ENCODE measurements at places on chromosomes 11 and 22.

GRCh38 chr11:124586238-124586860, 16.6 kb downstream of the OR8A1 start:
- peak; percentile 84 for DNase-seq

- DNase-seq, result no peak
These were observed 9.4 kb downstream of the KLHL22 start for GRCh38 chr22:20486229-20486628.

GRCh38 chr22:26956371-26956770, 299.0 kb downstream of the MIAT start:
- no peak for DNase-seq

- DNase-seq, result peak; percentile 26
These were observed 17.5 kb upstream of the TMPRSS4 start for GRCh38 chr11:118059246-118059940.

DNA sequence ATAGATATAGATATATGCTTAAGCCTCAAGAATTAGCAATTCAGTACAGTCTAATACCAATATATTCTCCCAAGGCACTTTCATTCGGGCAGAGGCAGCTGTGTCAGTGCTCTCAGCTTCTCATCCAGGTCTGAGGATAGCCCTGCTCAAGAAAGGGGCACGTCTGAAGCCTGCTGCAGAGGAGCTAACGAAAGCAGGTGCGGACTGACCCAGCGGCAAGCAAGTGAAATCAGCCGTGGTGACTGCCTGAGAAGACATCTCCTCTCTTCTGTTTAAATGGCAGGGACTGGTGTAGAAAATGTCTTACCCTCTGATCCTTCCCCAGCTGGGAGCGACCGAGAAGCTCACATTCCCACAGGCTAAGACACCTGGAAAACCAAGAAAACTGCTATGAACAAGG, 468.6 kb downstream of the BRD1 start:
- DNase-seq, result no peak

DNA sequence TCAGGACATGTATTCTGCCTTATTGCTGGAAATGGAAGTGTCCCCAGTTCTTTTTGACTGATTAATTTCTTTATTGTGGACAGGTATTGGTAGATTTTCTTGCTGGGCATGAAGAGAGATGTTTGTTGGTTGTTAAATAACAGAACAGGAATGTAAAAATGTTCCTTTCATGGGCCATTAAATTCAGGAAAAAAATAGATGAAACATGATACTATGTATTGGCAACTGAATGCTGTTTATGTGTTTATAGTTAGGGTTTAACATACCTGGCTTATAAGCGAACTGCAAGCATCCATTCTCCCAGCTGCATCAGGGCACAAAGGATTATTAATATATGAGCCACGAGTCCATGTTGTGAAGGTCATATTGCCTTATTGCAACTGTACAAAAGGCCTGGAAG, 368.5 kb downstream of the NELL1 start:
- no peak for DNase-seq

DNA sequence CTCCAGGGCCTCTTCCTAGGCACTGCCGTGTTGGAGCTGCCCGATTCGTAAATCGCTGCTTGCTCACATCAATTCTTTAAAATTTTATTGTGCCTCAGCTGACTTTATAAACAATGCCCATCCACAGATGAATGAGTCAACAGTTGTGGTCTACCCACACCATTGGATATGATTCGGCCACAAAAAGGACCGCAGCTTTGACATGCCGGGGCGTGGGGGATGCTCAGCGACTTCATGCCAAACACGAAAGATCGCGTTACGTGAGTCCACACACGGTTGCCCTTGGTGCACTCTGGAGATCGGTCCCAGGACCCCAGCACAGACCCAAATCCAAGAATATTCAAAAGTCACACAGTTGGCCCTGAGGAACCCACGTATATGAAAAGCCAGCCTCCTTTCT, 195.7 kb downstream of the CTTN start:
- no peak for DNase-seq

DNA sequence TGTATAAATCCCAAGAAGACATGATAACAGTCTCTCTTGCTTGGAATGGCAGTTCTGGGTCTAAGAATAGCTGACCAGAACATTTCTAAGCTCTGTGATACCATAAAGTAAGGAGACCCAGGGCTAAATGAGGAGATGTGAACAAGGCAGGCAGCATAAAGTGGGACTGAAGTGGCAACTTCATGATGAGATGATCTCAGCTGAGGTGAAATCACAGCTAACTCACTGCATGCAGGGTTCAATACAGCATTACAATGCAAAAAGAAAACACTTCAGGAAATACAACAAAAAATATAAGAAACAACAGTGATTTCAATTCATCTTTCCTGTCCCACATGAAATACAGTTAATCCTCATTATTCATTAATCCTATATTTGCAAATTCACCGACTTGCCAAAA, 44.6 kb downstream of the MRE11 start:
- no peak for DNase-seq

- DNase-seq, result peak; percentile 26
These were observed 21.0 kb downstream of the PPIL2 start for GRCh38 chr22:21686634-21687393.

GRCh38 chr22:31683181-31684105, 21.4 kb upstream of the PISD start:
- no peak for DNase-seq

DNA sequence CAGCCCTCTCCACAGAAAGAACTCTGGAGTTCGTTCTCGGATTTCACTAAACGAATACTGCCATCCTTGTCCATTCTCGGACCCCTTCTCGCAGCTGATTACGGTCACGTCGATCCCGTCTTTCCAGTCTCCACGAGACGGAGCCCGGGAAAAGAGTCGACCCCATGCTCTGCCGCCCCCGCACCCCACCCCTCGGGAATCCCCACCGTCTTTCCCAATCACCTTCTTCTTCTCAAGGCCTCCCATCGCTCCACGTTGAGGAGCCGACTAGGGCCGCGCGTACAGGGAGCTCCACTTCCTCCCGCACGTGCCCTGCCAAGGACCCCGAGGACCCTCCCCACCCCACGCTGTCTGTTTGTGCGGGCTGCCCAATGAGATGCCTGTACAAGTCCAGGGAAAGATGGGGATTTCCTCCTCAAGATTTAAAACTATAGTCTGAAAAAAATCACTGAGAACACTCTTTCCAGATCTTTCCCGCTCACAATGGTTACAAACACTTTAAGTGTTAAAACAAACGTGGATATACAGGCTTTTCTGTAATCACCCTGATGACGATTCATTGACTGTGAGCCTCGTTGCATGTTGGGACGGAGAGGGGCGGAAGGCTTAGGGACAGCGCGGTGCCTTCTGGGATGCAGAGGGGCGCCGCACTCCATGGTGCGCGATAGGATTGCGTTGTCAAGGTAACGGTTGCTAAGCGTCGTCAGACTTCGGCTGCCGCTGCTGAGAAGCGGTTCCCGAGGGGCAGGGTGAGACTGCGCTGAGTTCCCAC, at the start of gene PES1:
Gene PES1 (minus strand): TSS at position 323 of the 772 bp plus-strand sequence. CDS start 77 bp downstream, at position 246.
- DNase-seq, result peak; percentile 97

- DNase-seq, result no peak
These were observed 11.6 kb downstream of the UVRAG start for GRCh38 chr11:75826461-75827230.

DNA sequence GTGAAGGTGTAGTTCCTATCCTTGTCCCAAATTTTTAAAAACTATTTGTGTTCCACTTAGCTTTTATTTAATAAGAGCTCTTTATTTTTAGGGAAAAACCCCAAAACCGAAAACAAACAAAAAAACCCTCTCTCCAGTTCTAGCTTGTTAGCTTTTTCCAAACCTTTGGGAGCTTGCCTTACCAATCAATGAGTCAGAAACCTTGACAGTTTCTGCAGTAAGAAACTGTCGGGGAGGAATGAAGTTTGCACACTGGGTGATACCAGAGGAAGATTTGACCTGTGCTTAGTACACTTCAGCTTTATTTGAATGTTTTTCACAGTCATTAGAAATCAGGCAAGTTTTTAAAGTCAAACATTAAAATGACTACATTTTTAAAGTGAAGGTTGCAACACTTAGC, 105.0 kb downstream of the FAT3 start:
- DNase-seq, result no peak

GRCh38 chr22:47168900-47169800, 406.7 kb downstream of the TBC1D22A start:
- DNase-seq, result peak; percentile 84

- DNase-seq, result peak; percentile 86
These were observed 753 bp upstream of the PPARA start for GRCh38 chr22:46149512-46150033.

GRCh38 chr11:93570759-93571413, 27.7 kb upstream of the SMCO4 start:
- DNase-seq, result no peak

DNA sequence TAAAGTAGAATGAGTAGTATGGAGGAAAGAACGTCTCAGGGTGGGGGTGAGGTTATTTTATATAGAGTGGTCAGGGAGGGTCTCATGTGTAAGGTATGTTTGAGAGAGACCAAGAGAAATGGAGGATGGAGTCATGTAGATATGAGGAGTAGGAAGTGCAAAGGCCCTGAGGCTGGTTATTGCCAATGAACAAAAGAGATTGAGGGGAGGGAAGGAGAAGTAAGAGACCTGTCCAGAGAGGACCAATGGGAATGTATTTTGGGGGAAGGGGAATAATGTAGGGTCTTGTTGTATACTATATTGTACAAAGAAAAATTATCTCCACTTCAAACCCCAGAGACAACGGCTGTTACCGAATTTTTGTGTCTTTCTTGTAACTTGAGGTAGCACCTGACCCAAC, 9.8 kb downstream of the CTNND1 start:
- no peak for DNase-seq

- DNase-seq, result no peak
These were observed 25.3 kb downstream of the SLC22A6 start for GRCh38 chr11:62959422-62959980.

GRCh38 chr11:9797300-9797699, 133.4 kb downstream of the SWAP70 start:
- no peak for DNase-seq

DNA sequence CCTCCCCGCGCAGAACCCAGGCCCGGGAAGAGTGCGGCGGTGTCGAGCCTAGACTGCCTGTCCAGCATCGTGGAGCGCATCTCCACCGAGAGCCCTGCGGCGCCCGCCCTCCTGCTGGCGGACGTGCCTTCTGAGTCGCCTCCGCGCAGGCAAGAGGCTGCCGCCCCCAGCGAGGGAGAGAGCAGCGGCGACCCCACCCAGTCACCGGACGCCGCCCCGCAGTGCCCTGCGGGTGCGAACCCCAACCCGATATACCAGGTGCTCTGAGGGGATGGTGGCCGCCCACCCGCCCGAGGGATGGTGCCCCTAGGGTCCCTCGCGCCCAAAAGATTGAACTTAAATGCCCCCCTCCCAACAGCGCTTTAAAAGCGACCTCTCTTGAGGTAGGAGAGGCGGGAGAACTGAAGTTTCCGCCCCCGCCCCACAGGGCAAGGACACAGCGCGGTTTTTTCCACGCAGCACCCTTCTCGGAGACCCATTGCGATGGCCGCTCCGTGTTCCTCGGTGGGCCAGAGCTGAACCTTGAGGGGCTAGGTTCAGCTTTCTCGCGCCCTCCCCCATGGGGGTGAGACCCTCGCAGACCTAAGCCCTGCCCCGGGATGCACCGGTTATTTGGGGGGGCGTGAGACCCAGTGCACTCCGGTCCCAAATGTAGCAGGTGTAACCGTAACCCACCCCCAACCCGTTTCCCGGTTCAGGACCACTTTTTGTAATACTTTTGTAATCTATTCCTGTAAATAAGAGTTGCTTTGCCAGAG, 2.0 kb downstream of the MYOD1 start:
- no peak for DNase-seq

- no peak for DNase-seq
These were observed 330.4 kb downstream of the BRD1 start for GRCh38 chr22:49497266-49497665.

- DNase-seq, result no peak
These were observed 246.6 kb downstream of the MN1 start for GRCh38 chr22:27554841-27555456.

- DNase-seq, result no peak
These were observed 19.5 kb upstream of the FLRT1 start for GRCh38 chr11:64015935-64016845.

DNA sequence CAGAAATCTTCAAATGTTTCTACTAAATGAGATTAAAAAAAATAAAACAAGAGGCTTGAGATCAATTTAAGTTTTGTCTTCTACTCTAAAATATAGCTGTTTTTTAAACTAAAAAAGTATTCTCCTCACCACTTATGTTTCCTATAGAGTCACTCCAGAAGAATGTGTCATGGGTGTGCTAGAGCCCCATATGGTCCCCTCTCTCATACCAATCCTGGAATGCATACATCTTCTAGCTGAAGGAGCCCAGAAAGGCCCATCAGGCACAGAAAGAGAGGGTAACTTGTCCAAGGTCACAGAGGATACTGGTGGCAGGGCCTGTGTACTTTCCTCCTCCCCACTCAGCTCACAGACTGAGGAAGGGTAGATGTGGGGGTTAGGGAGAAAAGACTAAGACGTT, 34.4 kb downstream of the RELT start:
- no peak for DNase-seq

DNA sequence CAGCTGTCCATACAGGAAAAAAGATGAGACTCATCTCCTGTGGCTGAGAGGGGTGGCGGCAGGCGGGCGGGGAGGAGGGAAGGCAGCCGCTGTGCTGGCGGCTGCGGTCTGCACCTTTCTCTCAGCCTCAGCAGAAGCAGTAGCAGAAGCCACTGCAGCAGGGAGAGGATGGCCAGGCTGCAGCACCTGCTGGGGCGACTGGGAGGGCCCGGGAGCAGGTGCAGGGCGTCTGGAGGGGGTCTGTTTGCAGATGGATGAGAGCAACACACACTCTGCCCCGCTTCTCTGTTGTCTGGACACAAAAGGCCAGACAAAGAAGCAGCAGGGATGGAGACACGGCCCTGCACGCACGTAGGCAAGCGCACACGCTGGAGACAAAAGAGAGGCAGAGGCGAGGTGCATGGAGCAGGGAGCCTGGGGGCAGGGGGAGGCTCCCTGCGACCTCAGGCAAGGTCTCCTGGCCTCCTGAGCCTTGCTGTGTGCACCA, 9.3 kb upstream of the MIAT start:
- DNase-seq, result peak; percentile 77

DNA sequence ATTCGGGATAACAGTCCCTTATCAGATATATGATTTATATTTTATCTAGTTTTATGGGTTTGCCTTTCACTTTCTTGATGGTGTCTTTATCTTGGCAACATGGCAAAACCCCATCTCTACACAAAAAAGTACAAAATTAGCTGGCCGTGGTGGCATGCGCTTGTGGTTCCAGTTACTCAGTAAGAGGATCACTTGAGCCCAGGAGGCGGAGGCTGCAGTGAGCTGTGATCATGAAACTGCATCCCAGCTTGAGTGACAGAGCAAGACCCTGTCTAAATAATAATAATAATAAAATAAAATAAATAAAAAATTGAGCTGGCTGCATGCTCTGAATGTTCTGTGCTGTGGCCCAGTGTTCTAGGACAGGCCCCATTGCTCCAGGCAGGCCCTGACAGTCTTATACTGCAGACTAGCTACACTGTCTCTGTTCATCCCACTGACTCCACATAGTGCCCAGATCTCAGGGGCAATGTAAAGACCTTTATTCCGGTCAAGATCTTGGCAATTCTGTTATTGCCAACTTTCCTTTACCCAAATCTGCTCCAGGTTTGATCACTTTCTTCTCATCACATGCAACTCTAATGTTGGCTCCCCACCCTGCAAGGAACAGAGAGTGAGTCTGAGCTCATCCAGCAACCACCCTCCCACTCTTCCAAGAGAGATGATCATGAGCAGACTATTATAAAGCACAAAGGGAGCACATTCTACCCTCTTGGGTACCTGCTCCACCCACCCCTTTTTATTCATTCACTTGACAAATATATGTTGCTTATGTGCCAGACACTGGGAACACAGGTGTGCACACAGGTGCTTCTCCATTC, 8.8 kb downstream of the HSPA8 start:
- no peak for DNase-seq

GRCh38 chr11:34344768-34345539, 12.9 kb downstream of the ABTB2 start:
- DNase-seq, result no peak

GRCh38 chr22:23070418-23071229, at the start of gene GNAZ:
Gene GNAZ (plus strand): TSS chr22:23070519. CDS start chr22:23095696, 25,177 bp downstream.
- DNase-seq, result peak; percentile 82

All from endodermal cell (in vitro differentiated cells).